Ascending aorta (tissue), 2 donors: ENCODE measurements at places on chromosomes 6 and 20. TPM values are rescaled to one million over a fixed set of nuclear protein-coding genes. Genes with fewer than 3 reads are reported as not detected.

NKX2-4 gene
- not detected for total RNA-seq

ME1 gene
- total RNA-seq = 8.4 TPM

GRCh38 chr20:10716855-10717254, 43.1 kb upstream of the JAG1 start:
- no peaks in the 10 kb centered on the region for H3K36me3 ChIP-seq
- no peak for DNase-seq
- H3K4me1 ChIP-seq = peaks cover 17% of the 10 kb centered on the region
- no peak overlapping the region for H3K4me3 ChIP-seq
- H3K27me3 ChIP-seq = no peaks in the 10 kb centered on the region

DNA sequence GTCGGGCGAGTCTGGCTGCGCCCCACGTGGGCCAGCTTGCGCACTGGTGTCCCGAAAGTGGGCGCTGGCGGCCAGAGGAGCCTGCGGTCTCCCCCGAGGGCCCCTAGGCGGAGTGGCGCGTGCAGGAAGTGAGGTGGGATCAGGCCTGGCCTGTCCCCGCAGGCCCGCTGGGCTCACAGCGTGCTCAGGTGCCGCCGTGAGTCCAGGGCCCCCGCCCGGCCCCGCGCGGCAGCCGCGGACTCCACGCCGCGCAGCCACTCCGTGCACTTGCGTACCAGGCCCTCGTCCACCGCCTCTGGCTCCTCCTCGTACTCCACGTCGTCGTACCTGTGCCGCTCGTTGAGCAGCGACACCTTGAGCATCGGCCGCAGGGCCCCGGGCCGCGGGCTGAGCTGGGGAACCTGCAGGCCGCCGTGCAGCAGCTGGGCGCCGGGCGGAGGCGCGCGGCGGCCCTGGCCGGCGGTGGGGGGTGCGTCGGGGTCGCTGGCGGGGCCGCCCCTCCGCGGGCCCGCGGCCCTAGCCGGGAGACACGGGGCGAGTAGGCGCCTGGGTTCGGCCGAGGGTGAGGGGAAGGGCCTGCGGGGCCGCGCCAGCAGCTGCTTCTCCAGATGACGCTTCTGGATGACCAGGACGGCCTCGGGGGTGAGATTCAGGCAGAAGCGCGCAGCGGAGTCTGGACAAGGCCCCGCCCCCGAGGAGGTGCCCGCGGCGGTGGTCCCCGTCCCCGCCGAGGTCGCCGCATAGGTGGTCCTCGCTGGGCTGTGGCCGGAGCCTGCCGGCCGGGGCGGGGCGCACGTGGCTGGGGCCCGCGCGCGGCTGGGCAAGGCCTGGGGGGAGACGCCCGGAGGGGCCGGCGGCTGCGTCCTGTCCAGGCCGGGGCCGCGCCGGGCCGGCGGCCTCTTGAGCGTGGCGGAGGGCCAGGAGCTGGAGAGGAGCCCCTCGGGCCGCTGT, 835 bp downstream of the PRR18 start:
- H3K36me3 ChIP-seq = no peaks in the 10 kb centered on the region
- H3K27me3 ChIP-seq = peaks cover 8% of the 10 kb centered on the region
- DNase-seq = no peak
- peaks cover 10% of the 10 kb centered on the region for H3K4me1 ChIP-seq

- H3K4me1 ChIP-seq = no peaks in the 10 kb centered on the region
- no peaks in the 10 kb centered on the region for H3K36me3 ChIP-seq
- no peak for DNase-seq
- H3K4me3 ChIP-seq = no peak overlapping the region
- no peaks in the 10 kb centered on the region for H3K27me3 ChIP-seq
- no peak overlapping the region for H3K27ac ChIP-seq
Measured at GRCh38 chr6:44367681-44368080, 19.8 kb upstream of the CDC5L start.

OOEP gene
- total RNA-seq = not detected

GRCh38 chr6:139944976-139945375, 570.5 kb upstream of the CITED2 start:
- H3K4me1 ChIP-seq = peaks cover 2% of the 10 kb centered on the region
- no peaks in the 10 kb centered on the region for H3K36me3 ChIP-seq
- H3K4me3 ChIP-seq = no peak overlapping the region
- H3K27me3 ChIP-seq = no peaks in the 10 kb centered on the region
- no peak overlapping the region for H3K27ac ChIP-seq

DNA sequence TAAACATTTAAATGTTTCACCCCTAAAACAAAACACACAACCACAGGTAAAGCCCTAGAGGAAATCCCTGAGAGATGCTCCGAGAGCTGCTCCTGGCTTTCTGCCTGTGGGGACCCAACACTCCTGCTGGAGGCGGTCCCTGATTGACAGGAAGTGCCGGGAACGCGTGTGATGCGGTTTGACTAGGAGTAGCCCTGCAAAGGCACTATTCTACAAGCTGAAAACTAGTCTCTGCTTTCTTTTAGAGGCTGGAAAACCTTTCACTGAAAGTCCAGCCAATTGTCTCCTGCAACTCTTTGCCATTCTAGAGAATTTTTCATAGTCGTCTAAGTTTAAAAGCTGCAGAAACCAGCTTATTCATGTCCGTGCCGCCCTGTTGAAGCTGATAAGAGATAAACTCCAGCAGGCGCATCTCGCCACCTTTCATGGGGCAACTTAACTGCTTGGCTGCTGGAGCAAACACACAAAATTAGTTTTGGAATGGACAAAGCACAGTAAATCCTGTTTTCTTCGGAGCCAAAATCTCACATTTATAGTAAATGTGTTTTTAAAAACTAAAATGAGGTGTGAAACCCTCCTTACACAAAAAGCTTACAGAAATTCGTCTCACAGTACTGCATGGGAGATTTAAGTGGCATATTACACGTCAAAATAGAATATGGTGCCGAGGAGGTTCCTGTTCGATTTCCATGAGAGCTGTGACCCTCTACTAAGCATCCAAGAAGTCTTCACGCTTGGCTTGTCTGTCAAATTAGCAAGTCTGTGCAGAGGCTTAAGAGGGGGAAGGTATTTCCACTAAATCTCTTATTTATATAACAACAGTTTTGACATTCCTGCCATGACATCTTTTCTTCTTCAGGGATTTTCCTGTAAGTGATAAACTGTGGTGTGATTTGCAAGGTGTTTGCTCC, 46.9 kb downstream of the DACT2 start:
- H3K27ac ChIP-seq = no peak overlapping the region
- H3K4me3 ChIP-seq = no peak overlapping the region
- no peak for DNase-seq
- H3K4me1 ChIP-seq = no peaks in the 10 kb centered on the region

GRCh38 chr6:20835315-20836010, 301.2 kb downstream of the CDKAL1 start:
- H3K4me3 ChIP-seq = no peak overlapping the region
- no peaks in the 10 kb centered on the region for H3K36me3 ChIP-seq
- no peaks in the 10 kb centered on the region for H3K27me3 ChIP-seq
- H3K4me1 ChIP-seq = no peaks in the 10 kb centered on the region
- H3K27ac ChIP-seq = no peak overlapping the region

DNA sequence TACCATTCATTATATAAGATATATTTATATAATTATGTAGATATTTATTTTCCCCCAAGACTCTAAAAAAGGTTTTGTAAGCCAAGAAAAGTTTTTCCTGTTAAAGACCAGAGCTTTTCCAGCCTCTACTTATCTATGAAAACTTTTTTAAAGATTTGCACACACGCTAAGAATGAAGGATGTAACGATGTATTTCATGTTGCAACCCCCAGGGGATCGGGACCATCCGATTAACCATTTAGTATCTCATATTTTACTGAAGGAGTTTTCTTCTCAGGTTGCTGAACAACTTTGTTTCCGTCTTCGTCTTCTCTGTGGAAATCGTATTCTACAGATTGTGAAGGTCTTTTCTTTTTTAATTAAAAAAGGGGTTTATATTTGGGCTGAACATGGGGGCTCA, 70.0 kb upstream of the SASH1 start:
- peak overlapping the region; percentile 31 for H3K4me3 ChIP-seq
- H3K27ac ChIP-seq = peak overlapping the region; percentile 65
- H3K27me3 ChIP-seq = no peaks in the 10 kb centered on the region
- no peaks in the 10 kb centered on the region for H3K4me1 ChIP-seq

- no peak overlapping the region for H3K27ac ChIP-seq
- H3K27me3 ChIP-seq = no peaks in the 10 kb centered on the region
- H3K36me3 ChIP-seq = no peaks in the 10 kb centered on the region
- no peak overlapping the region for H3K4me3 ChIP-seq
Measured at GRCh38 chr6:79650950-79651349, 19.8 kb downstream of the SH3BGRL2 start.

GRCh38 chr6:20875369-20875963, 341.2 kb downstream of the CDKAL1 start:
- no peaks in the 10 kb centered on the region for H3K36me3 ChIP-seq
- H3K4me1 ChIP-seq = no peaks in the 10 kb centered on the region
- no peak overlapping the region for H3K4me3 ChIP-seq
- no peak overlapping the region for H3K27ac ChIP-seq
- DNase-seq = no peak

DNA sequence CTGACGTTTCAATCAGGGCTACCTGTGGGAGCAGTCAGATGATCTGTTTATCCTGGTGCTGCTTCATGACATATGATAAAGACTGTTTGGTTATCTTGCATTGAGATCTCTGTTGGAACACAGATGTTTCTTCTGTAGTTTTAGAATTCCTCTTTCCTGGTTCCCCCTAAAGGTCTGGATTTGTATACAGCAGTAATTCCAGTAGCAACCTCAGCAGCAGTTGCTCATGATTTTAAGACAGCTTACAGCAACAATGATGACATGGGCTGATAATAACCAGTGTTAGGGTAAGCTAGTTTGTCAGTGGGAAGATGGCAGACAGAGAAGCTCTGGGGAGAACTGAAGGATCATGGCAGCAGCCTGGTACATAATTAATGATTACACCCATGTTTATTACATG, 439.4 kb downstream of the PHF3 start:
- H3K27me3 ChIP-seq = no peaks in the 10 kb centered on the region
- H3K4me1 ChIP-seq = no peaks in the 10 kb centered on the region
- H3K36me3 ChIP-seq = no peaks in the 10 kb centered on the region
- DNase-seq = no peak
- no peak overlapping the region for H3K4me3 ChIP-seq

NKAIN4 gene
- not detected for total RNA-seq
